Chondrocyte (in vitro differentiated cells): ENCODE measurements at places on chromosomes 11 and 22. TPM values are rescaled to one million over a fixed set of nuclear protein-coding genes. Genes with fewer than 3 reads are reported as not detected.

GRCh38 chr22:27748349-27748748 lies 53.2 kb downstream of the MN1 start:
- no peak for DNase-seq

DNA sequence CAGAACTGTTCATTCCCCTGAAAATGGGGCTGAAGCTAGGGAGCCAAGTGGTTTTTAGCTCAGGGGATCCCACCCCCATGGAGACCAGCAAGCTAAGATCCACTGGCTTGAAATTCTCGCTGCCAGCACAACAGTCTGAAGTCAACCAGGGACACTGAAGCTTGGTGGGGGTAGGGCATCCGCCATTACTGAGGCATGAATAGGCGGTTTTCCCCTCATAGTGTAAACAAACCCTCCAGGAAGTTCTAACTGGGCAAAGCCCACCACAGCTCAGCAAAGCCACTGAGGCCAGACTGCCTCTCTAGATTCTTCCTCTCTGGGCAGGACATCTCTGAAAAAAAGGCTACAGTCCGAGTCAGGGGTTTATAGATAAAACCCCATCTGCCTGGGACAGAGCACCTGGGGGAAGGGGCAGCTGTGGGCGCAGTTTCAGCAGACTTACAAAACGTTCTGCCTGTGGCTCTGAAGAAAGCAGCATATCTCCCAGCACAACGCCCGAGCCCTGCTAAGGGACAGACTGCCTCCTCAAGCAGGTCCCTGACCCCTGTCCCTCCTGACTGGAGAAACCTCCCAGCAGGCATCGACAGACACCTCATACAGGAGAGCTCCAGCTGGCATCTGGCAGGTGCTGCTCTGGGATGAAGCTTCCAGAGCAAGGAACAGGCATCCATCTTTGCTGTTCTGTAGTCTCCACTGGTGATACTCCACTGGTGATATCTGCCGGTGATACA lies 32.7 kb downstream of the GAB4 start:
- peak; percentile 44 for DNase-seq

Gene UPK3A
- not detected in 3 replicates for total RNA-seq

Gene PGR
- total RNA-seq = not detected in 3 replicates

DNA sequence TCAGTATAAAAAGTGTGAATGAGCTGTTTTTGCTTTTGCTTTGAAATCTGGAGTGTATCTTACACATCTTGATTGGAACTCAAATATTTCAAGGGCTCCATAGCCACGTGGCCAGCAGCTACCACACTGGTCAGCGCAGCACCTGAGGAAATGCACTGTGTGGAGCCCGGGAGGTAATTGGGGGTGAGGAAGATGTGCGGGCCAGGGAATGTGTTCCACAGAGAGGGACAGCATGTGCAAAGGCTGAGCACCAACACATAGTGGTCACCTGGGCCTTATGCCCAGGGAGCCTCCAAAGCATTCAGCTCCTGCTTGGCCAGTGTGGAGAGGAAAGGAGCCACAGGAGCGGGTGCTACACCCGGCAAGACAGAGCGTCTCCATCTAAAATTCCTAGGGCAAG lies 20.8 kb downstream of the RELT start:
- no peak for DNase-seq

DNA sequence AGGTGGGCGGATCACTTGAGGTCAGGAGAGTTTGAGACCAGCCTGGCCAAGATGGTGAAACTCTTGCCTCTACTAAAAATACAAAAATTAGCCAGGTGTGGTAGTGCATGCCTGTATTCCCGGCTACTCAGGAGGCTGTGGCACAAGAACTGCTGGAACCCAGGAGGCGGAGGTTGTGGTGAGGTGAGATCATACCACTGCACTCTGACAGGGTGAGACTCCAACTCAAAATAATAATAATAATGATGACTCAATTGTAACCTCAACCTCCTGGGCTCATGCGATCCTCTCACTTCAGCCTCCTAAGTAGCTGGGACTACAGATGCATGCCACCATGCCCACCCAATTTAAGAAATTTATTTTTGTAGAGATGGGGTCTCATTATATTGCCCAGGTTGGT lies 15.6 kb upstream of the CHRNA10 start:
- DNase-seq = no peak

DNA sequence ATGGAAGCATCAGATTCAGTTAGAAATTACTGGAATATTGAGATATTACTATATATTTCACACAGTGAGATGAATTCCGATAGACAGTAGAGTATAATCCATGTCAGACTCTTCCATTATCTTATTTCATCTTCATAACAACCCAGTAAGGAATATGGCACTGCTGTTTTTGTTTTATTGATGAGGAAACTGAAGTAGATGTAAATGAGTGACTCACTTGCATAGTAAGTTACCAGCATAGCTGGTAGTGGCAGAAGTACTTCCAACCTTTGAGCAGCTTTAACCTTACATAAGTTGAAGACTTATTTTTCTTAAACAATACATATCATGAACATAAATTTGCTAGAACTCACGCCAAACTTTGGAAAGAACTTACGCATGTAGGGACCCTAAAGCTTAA lies 54.9 kb upstream of the SLC22A25 start:
- DNase-seq = no peak

- no peak for DNase-seq
Observed at GRCh38 chr11:82814379-82814778, 80.7 kb upstream of the FAM181B start.

GRCh38 chr11:115317277-115318185 lies 186.7 kb downstream of the CADM1 start:
- DNase-seq = no peak

Gene SLC22A9
- total RNA-seq = not detected in 3 replicates

GRCh38 chr11:61958590-61958989 lies 8.4 kb downstream of the BEST1 start:
- DNase-seq = no peak

DNA sequence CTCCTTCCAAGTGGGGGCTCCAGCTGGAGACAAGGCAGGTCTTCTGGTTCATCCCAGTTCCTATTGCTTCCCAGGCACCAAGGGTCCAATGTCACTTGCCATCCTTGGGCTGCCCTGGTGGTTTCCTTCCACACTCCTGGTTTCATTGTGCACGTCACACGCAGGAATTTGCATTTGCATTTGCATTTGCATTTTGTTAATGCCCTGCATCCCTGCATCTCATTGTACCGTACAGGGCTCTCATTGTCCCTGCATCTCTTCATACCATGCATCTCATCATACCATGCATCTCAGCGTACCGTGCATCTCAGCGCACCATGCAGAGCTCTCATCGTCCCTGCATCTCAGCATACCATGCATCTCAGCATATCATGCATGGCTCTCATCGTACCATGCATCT lies 112.2 kb upstream of the SYT13 start:
- no peak for DNase-seq

Gene POU2AF3
- total RNA-seq = not detected in 3 replicates

Gene TPBGL
- 0.24 to 0.82 TPM (median 0.74 TPM) in 3 replicates for total RNA-seq

GRCh38 chr11:10490398-10491241 lies 35.6 kb downstream of the AMPD3 start:
- DNase-seq = no peak

Gene C11orf21
- total RNA-seq = not detected in 3 replicates
